Cardiac muscle cell (in vitro differentiated cells and primary cell): ENCODE measurements at places on chromosomes 5 and 9. TPM values are rescaled to one million over a fixed set of nuclear protein-coding genes. Genes with fewer than 3 reads are reported as not detected.

DNA sequence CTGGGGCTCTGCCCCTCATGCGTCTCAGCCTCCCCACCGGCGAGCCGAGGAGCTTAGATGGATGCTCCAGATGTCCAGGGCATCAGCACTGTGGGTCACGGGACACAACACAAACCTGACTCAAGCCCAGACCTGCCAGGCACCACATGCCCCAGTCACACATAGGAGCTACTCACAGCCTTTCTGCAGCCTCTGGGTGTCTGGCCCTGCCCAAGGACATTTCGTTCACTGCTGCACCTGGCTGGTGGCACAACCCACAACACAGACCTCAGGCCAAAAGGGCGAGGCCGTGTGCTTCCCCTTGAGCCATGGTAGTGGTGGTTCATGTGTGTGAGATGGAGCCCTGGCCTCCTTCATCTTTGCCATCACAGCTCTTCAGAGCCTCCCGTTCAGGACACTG, 89.6 kb upstream of the FCN2 start:
- no peak for DNase-seq
- H3K27me3 ChIP-seq: no peaks in the 10 kb centered on the region
- no peaks in the 10 kb centered on the region for H3K36me3 ChIP-seq
- H3K4me1 ChIP-seq: peaks cover 12% of the 10 kb centered on the region
- no peak overlapping the region for H3K4me3 ChIP-seq
- H3K27ac ChIP-seq: no peak overlapping the region

MYMK gene
- not detected in 2 replicates for total RNA-seq

DNA sequence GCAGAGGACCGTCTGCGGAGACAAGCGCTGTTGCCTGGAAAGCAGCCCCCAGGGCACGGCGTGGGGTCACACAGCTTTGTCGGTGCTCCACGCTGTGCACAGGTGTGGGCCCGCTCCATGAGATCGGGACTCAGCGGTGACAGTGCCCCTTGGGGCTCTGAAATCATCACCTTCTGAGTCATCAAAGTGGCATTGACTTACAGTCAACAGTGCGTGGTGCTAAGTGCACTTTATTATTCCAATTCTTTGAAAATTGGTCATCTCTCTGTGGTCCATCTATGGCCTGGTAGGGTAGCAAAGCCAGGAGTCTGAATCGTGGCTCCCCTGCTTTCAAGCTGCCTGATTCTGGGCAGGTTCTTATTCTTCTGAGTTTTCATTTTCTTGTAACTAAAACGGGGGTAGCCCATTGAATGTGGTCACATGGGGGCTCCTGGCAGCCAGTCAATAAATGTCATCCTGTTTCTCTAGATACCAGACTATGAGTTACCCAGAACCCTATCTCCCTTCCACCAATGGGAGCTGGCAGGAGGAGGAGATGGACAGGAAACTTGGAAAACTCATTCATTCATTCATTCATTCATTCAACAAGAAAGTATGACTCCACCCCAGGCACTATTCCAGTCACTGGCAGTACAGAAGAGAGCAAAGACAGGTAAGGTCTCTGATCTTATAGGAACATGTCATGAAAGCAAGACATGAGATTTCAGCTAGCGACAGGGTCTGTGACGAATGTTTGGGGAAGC, 20.3 kb upstream of the UNC5A start:
- no peaks in the 10 kb centered on the region for H3K4me1 ChIP-seq
- no peak overlapping the region for H3K4me3 ChIP-seq
- H3K36me3 ChIP-seq: no peaks in the 10 kb centered on the region
- no peaks in the 10 kb centered on the region for H3K27me3 ChIP-seq

GRCh38 chr9:134976403-134976802, 58.7 kb upstream of the FCN1 start:
- H3K4me3 ChIP-seq: no peak overlapping the region
- no peaks in the 10 kb centered on the region for H3K36me3 ChIP-seq
- H3K4me1 ChIP-seq: no peaks in the 10 kb centered on the region
- no peak for DNase-seq
- no peak overlapping the region for H3K27ac ChIP-seq
- peaks cover 5% of the 10 kb centered on the region for H3K27me3 ChIP-seq

LCN1 gene
- not detected in 2 replicates for total RNA-seq

DNA sequence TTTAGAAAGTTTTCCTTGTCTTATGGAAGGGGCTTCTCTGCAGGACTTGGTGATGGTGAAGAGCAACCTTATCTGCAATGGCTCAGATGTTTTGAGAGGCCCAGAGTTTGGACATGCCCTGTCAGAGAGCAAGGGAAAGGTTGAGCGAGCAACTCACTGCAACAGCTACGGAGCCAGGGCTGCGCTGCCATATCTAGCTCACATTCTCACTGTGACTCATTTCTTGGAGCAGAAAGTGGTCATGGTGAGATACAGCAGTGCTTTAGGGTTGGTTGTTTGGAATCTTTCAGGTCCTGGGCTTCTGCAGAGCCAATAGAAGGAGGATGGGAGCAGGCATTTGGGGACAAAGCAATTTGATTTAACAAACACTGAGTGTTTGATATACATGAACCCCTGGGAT, 12.3 kb downstream of the GLRA1 start:
- no peaks in the 10 kb centered on the region for H3K4me1 ChIP-seq
- no peaks in the 10 kb centered on the region for H3K27me3 ChIP-seq
- peak; percentile 19 for DNase-seq
- H3K27ac ChIP-seq: no peak overlapping the region
- no peaks in the 10 kb centered on the region for H3K36me3 ChIP-seq

DNA sequence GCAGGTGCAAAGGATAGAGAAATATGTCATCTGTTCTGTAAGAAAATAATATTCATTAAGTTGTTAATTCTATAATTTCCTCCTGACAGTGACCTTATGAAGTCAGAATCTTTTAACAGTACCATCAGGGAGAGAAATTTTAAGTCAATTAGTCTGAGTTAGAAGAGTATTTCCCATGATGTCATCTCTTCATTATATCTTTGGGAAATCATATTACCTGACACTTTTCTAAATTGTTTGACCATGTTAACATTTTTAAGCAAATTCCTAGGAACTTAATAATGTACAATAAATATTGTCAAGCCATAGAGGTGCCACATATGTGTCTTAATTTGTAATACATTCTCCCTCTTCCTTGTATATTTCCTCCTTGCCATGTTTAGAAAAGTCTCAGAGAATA, 124.4 kb upstream of the C6 start:
- H3K27ac ChIP-seq: no peak overlapping the region
- H3K36me3 ChIP-seq: no peaks in the 10 kb centered on the region
- H3K27me3 ChIP-seq: no peaks in the 10 kb centered on the region
- no peak for DNase-seq

- H3K4me3 ChIP-seq: peak overlapping the region; percentile 61
- peaks cover 10% of the 10 kb centered on the region for H3K4me1 ChIP-seq
- DNase-seq: peak; percentile 85
- H3K27ac ChIP-seq: no peak overlapping the region
These were observed 2.0 kb downstream of the GLIS3 start for GRCh38 chr9:4297786-4298254.

RAB3C gene
- total RNA-seq: 0.69 and 1.8 TPM in 2 replicates

GNA14 gene
- 0.21 and 0.36 TPM in 2 replicates for total RNA-seq

- no peak overlapping the region for H3K27ac ChIP-seq
- H3K27me3 ChIP-seq: no peaks in the 10 kb centered on the region
- H3K4me1 ChIP-seq: no peaks in the 10 kb centered on the region
- no peak overlapping the region for H3K4me3 ChIP-seq
These were observed 334.1 kb downstream of the ZSWIM6 start for GRCh38 chr5:61666064-61666621.

- peak; percentile 59 for DNase-seq
- no peak overlapping the region for H3K4me3 ChIP-seq
- H3K4me1 ChIP-seq: peaks cover 9% of the 10 kb centered on the region
- H3K27ac ChIP-seq: no peak overlapping the region
These were observed 55.2 kb upstream of the SHISAL2B start for GRCh38 chr5:64634997-64635686.

GRCh38 chr5:119789406-119790117, 160.2 kb downstream of the FAM170A start:
- H3K4me1 ChIP-seq: peaks cover 6% of the 10 kb centered on the region
- no peak overlapping the region for H3K27ac ChIP-seq
- H3K36me3 ChIP-seq: no peaks in the 10 kb centered on the region
- no peak overlapping the region for H3K4me3 ChIP-seq
- no peak for DNase-seq
- no peaks in the 10 kb centered on the region for H3K27me3 ChIP-seq

VDAC1 gene
- 205 and 314 TPM in 2 replicates for total RNA-seq

GRCh38 chr5:56356121-56356835, 123.1 kb upstream of the ANKRD55 start:
- H3K4me1 ChIP-seq: peaks cover 4% of the 10 kb centered on the region

SV2C gene
- total RNA-seq: 0.24 and 0.28 TPM in 2 replicates

DNA sequence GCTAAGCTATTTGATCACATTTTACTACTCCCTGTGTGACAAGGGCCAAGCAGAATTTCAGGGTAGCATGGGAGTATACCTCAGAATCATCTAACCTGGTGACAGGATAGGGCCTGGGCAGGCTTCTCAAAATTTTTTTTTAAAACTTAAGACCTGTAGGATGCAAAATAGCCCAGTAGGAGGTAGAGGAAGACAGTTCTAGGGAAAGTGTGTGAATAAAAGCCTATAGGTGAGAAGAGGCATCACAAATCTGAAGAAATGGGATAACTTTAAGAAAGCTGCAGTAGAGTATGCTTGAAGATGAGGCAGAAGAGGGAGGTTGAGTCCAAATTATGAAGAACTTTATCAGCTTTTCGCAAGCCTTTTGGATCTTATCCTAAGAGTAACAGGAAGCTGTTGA, 32.3 kb downstream of the CNTRL start:
- DNase-seq: no peak
- H3K4me1 ChIP-seq: no peaks in the 10 kb centered on the region
- H3K27me3 ChIP-seq: no peaks in the 10 kb centered on the region
- no peaks in the 10 kb centered on the region for H3K36me3 ChIP-seq

PKD2L2 gene
- not detected in 2 replicates for total RNA-seq

DNA sequence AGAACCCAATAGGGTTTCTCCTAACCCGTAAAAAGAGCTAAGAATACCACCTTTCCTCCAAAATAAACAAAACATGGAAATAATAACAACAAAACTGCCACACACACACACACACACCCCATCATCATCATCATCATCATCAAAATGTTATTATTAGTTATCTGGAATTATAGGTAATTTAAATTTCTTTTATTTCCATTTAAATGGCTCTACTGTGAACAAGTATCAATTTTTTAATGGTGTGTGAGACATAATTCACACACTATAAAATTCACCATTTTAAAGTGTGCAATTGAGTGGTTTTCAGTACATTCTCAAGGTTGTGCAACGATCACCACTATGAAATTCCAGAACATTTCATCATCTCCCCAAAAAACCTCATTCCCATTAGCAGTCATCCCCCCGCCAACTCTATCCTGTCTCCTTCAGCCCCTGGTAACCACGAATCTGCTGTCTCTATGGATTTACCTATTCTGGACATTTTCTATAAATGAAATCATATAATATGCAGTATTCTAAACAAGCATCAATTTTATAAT, 172.7 kb downstream of the ROR2 start:
- peaks cover 11% of the 10 kb centered on the region for H3K4me1 ChIP-seq
- H3K36me3 ChIP-seq: no peaks in the 10 kb centered on the region
- no peaks in the 10 kb centered on the region for H3K27me3 ChIP-seq
- DNase-seq: no peak
- no peak overlapping the region for H3K27ac ChIP-seq

DNA sequence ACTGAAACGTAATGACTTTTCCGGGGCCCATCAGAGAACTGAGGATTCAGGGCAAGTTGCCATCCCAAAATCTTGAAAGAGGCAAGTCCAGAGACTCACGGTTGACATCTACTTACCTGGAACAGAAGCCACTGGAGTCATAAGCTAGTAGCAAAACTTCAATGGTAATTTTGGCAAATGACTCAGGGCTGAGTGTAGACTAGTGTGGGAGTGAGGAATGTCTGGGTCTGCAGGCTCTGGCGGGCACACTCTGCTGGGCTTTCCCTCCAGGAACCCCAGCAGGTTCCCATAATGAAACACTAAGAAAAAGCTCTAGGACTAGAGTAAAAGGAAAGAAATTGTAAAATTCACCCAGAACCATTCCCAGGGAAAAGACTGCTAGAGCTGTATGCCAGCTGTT, 122.9 kb upstream of the NFIL3 start:
- no peak for DNase-seq
- H3K4me1 ChIP-seq: no peaks in the 10 kb centered on the region
- no peaks in the 10 kb centered on the region for H3K36me3 ChIP-seq
- H3K27me3 ChIP-seq: no peaks in the 10 kb centered on the region

DNA sequence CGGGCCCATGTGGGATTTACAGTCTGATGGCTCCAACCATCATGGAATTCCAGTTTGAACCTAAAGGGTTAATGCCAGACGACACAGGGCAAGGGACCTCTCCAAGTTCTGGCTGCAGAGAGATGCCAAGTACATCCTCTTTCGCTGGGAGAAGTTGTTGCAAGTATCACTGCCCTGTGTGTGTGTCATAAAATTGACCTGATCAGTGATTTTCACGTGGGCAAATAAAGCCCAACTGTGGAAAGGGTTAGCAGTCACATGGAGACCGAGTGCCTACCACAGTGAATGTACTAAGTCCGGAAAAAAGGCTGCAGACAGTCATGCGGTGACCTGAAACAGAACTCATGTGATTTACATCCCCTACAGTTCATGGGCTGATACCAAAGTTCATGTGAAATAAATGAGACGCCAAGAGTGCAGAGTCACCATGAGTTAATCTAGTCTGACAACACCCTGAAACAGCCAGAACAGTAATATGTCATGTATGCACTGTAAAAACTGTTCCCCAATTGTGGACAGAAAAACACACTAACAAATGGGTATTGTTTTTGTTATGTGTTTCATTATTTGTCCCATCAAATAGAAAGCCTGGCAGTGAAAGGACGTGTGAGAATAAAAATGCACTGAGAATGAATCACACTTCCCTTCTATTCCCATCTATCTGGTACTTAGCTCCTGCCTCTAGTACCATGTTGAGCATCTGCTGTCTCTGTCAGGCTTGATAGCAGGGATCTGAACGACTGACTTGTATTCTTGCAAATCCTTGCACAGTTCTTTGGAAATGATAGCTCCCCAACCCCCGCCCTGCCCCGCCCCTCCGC, 115.7 kb downstream of the SUSD1 start:
- no peak overlapping the region for H3K27ac ChIP-seq
- DNase-seq: peak; percentile 68
- H3K4me3 ChIP-seq: no peak overlapping the region

HRH2 gene
- 15.6 and 23.3 TPM in 2 replicates for total RNA-seq

DNA sequence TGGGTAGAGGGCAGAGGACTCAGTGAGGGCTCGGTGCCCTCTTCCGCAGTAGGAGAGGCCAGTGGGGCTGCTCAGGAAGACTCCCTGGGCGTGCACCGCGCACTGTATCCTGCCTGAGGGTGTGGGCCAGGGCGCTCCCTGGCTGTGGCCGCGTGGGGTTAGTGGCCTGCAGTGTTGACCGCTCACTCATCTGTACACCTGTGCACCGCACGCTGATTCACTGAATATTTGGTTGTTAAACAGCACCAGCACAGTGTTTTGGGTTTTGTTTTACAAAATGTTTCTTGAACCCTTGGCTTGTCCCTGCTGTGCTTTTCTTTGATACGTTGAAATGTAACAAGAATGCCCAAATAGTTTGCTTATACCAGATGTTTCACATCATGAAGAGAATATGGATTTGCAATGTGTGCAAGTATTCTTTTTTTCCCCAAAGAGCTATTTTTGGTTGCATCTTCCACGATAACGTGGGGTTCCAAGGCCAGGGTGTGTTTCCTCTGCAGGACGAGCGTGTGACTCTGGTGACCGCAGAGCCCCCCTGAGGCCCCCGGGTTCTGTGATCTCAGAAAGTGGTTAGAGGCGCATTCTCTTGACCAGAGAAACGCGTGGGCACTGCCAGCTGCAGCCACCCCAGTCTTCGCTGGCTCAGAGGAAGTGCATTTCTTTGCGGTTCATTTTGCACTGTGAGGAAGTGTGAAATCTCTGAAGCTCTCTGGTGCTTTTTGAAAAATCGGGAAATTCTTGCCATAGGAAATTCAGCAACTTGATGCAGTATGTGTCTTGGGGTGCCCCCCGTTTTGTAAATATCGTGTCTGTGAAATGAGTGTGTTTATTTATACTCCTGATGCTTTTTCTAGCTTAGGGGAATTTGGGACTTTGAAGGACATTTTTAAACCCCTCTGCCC, 46.9 kb downstream of the AHRR start:
- peaks cover 10% of the 10 kb centered on the region for H3K27me3 ChIP-seq
- no peak overlapping the region for H3K27ac ChIP-seq
- H3K4me3 ChIP-seq: no peak overlapping the region
